ENCODE measurements at places on chromosomes 12 and 14.

DNA sequence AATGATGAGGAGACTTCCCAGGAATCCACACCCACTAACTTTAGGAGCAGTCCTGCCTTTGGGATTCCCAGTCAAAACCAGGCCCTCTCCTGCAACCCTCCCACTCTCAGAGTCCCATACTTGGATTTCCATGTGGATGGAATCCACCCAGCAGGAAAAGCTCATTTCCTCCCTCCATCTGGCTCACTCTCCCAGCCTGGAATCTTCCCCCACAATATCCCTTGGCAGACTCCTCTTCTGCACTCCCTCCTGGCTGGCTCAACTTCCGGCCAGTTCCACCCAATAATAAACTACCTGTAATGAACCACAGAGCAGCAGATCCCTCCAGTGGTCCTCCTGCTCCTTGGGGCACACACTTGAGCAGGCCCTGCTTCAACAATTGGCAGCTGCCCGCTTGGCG, 102.8 kb upstream of the EGLN3 start:
- DNase-seq: no peak

DNA sequence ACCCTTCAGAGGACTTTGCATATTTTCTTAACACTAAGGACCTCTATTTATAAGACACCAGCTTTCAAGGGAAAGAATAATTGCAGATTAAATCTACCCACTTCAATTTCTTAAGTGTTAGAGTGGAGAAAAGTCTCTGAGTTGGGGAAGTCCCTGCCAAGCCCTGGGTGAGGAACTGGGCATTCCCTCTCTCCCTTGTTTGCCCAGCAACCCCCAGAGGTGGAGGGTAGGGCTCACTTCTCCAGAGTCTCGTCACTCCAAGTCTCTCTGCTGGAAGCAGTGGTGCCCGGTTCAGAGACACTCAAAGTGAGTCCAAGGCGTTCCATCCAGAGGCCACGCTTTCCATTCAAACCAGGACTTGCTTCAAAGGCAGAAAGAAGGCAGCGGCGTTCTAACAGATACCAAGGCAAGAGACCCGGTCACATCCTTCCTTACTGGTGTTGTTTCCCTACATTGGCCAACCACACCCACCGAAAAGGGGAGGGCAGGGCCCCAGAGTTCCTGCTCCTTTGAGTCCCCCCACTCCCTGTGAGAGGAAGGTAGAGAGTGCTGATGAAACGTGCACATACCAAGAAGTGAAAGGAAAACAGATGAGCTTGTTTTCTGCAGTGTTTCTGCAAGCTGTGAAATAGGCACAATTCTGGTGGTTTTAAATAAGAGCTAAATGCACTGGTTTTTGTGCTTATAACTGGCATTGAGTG, 6.1 kb upstream of the BDKRB2 start:
- DNase-seq: no peak

- DNase-seq: no peak
Observed at GRCh38 chr12:113051759-113052158, 4.8 kb upstream of the DTX1 start.

DNA sequence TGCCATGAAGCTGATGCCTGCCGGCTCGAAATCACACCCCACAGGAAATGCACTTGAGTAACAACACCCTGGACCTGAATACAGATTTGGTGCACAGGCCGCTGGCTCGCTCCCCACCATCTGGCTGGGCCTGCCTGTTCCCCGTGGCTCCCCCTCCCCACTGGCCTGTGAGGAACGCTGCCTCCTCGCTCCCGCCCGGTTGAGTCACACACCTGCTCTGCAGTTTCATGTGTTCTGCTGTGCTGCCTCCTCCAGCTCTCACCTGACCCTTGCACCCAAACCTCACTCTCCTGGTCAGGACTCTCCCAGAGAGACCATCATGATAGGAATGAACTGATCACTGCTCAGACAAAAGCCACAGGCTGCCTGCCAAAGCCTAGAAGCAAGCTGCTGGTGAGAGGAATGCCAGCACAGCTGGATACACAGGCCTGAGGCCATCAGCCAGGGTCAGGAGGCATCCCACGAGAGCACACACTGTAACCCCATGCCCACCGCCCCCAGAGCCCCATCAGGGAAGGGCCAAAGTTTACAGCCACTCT, 3.8 kb upstream of the SIVA1 start:
- DNase-seq: no peak

DNA sequence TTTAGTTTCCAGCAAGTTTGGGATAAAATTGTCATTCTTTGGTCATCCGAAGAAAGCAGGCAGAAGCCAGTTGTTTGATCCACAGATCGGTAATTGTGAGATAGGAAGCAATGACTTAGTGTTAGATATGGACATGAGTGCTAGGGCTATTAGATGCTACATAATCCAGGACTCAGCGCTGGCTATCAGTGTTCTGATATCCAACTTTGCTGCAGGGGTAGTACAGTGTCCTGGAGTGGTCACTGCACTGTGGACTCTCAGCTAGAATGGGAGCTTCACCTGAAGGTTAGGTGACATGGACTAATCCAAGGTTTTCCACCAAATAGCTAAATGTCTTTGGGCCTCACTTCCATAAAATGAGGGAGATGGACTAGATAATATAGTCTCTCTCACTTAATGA, 39.9 kb downstream of the STK38L start:
- no peak for DNase-seq

- no peak for DNase-seq
Observed at GRCh38 chr12:27332714-27333402, at the start of gene BMAL2. BMAL2 (plus strand) TSS chr12:27332836; CDS start chr12:27333073, 237 bp downstream.

All from activated T-helper 1 cell treated with anti-CD3 and anti-CD28 coated beads, Interleukin-2, amount 50 U/mL, for 16 hours (primary cell).